COLO829 (cell line): ENCODE measurements at places on chromosomes 7 and 10.

DNA sequence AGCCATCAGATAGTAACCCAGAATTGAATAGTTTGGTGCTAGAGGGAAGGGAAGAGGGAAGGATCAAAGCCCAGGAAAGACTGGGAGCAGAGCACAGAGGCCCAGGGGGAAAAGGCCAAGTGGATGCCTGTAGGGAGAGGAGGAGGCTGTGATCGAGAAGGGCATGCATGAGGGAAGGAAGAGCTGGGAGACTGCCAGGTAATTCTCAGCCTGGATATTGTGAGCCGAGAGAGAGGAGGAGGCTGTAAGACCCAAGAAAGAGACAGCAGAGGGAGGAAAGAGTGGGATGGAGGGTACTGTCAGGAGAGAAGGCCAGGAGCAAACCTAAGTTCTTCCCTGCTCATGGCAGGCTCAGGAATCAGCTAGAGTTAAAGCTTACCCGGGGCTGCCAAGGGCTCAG lies 178.2 kb downstream of the CCDC3 start:
- DNase-seq: no peak

DNA sequence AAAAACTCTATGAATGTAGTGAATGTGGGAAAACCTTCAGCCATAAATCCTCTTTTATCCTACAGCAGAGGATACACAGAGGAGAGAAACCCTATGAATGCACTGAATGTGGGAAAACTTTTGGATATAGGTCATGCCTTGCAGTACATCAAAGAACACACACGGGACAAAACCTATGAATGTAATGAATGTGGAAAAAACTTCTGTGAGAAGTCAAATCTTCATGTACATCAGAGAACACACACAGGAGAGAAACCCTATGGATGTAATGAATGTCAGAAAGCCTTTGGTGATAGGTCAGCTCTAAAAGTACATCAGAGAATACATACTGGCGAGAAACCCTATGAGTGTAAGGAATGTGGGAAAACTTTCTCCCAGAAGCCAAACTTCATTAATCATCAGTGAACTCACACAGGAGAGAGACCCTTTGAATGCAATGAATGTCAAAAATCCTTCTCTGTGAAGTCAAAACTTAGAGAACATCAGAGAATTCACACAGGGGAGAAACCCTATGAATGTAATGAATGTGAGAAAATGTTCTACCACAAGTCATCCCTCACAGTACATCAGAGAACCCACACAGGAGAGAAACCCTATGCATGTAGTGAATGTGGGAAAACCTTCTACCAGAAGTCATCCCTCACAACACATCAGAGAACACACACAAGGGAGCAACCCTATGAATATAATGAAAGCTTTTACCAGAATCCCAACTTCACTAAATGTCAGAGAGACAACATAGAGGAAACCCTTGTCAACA lies 45.6 kb downstream of the ZNF487 start:
- no peak for DNase-seq

- DNase-seq: no peak
Observed at GRCh38 chr7:27201580-27202017, 1.7 kb upstream of the HOXA13 start.

DNA sequence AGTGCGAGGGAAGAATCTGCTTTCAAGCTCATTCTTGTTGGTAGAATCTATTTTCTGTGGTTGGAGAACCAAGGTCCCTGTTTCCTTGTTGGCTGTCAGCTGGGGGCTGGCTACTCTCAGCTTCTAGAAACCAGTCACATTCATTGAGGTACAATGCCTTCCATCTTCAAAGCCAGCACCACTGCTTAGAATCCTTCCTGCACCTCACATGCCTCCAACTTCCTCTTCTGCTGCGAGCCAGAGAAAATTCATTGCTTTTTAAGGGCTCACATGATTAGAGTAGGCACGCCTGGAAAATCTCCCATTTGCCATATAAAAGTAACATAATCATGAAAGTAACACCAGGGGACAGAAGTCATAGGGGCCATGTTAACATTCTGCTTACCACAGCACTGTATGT lies 28.7 kb downstream of the TES start:
- DNase-seq: no peak

- no peak for DNase-seq
Observed at GRCh38 chr7:133781486-133782090, 345.6 kb upstream of the LRGUK start.

GRCh38 chr10:114683593-114683992 lies 25.5 kb upstream of the ABLIM1 start:
- DNase-seq: no peak

DNA sequence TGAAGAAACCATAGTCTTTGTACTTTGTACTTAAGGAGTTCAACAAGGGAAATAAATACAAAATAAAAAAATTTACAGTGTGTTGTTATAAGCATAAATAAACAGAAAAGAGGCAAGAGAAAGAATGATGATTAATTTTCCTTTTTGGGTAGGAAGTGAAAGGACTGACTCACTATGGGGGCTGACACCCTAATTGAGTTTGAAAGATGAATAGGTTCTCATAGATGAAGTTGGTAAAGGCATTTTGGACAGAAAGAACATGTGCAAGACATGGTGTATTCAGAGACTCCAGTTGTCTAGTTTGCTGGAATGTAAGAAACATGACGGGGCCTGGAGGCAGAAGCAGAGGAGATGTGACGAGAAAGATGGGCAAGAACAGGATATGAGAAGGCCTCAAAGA lies 83.7 kb downstream of the VPS50 start:
- DNase-seq: no peak

GRCh38 chr7:29146888-29147609 lies 712 bp upstream of the CPVL start:
- DNase-seq: no peak

- DNase-seq: no peak
Observed at GRCh38 chr7:35699796-35700305, 4.9 kb upstream of the HERPUD2 start.

- no peak for DNase-seq
Observed at GRCh38 chr7:2483494-2483893, 7.3 kb upstream of the GRIFIN start.

GRCh38 chr10:106705681-106706100 lies 458.8 kb downstream of the SORCS1 start:
- DNase-seq: peak; percentile 31

DNA sequence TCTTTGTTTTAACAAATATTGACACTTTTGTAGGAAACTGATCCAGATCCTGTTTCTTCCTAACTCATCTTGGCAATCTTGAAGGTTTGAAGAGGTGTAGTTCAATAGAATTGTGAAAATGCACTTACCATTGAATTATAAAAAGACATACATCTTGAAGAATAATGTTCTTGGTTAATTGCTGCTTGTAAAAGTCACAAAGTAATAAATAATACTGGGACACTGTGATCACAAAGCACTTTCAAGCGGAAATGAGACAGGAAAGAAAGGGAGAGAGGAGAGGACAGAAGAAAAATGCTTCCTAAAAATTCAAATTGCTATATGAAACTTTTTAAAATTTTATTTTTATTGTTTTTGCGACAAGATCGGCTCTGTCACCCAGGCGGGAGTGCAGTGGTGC lies 15.2 kb upstream of the NFE2L3 start:
- DNase-seq: no peak

DNA sequence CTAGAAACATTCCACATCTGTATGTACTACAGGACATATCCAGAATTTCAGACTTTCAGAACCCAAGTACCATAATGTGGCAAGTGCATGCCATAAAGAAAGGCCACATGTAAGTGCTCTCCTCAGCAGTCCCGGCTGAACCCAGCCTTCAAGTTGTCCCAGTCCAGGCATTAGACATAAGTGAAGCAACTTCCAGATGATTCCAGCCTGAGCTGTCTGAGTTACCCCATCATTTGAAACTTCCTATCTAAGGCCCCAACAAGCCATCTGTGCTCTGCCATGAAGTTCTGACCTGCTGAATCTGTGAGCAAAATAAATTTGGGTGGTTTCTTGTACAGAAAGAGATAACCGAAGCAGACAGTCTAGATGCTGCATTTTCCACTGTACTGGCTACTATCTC lies 218.8 kb downstream of the IPMK start:
- DNase-seq: no peak

DNA sequence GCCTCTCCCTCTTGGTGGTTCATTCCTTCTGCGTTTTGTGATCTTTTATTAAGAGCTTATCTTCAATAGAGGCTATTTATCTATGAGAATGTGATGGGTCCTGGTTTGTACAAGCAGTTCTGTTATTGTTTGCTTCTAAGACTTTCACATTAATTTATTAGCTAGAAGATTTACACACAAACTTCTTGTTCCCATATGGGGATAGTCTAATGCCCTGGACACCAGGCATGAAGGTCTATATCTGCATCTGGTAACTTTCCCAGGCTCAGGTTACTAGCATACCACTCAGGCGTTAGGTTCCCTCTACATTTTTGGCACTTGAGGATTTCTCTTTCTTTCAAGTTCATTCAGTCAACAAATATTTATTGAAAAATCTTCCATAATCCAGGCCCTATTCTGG lies 7.7 kb downstream of the XPNPEP1 start:
- DNase-seq: no peak

DNA sequence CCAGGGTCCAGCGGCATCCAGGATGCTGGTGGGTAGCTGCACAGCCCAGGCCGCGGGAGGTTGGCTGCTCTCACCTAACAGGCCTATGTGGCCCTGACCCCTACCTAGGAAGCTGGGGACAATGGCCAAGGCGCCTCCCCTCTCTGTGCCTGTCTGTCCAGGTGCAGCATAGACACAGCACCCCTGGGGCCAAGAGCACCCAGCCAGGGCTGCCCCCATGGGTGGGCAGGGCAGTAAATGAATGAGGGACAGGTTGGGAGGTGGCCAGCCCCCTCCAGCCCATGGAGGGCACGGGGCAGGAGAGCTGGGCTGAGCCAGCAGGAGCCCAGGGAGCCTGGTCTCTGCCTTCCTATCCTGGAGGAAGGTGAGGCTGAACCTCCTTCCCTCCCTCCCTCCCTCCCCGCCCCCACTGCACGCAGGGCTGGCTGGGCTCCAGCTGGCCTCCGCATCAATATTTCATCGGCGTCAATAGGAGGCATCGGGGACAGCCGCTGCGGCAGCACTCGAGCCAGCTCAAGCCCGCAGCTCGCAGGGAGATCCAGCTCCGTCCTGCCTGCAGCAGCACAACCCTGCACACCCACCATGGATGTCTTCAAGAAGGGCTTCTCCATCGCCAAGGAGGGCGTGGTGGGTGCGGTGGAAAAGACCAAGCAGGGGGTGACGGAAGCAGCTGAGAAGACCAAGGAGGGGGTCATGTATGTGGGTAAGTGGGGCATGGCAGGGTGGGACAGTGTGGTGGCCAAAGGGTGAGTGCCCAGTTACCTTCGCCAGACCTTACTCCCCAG lies at the start of gene SNCG:
SNCG (plus strand) TSS at position 484 of the 785 bp plus-strand sequence; CDS start at position 583, 99 bp downstream.
- DNase-seq: no peak

GRCh38 chr10:78933828-78934531 lies 134.8 kb upstream of the ZMIZ1 start:
- no peak for DNase-seq
